CD4-positive, alpha-beta T cell (primary cell): ENCODE measurements at places on chromosomes 11 and 22.

DNA sequence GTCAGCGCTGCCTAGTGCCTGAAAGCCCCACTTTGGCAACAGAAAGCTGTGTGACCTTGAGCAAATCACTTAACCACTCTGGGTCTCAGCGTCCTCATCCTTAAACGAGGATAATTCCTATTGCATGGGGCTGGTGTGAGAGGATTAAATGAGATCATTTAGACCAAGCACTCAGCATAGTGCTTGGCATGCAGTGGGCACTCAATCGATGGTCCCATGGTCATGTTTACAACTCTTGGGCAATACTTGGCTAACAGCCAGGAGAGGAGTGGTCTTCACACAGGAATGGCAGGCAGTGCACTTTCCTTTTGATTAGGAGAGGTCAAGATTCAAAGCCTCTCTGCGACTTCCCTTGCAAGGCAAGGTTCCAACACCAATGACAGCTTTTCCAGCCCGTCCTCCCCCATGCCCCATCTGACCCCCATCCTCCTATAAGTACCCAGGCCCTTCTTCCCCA, 14.1 kb downstream of the TNKS1BP1 start:
- no peak for DNase-seq
- no peak overlapping the region for H3K27ac ChIP-seq
- peaks cover 17% of the 10 kb centered on the region for H3K4me1 ChIP-seq
- no peak overlapping the region for H3K4me3 ChIP-seq

DNA sequence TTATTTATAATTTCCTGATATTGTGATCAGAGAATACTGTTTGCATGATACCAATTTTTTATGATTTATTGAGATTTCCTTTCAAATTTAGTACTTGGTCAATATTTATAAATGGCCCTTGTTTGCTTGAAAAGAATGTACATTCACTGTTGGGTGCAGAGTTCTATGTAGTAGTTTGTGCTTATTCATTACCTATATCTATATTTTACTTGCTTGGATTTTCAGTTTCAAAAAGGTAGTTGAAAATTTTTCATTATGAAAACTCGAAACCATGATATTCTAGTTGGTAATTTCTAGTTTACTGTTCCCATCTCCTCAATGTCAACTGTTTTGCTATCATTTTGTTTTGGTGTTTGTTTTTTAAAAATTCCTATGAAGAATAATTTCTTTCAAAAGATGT, 155.7 kb downstream of the AASDHPPT start:
- H3K36me3 ChIP-seq = no peaks in the 10 kb centered on the region
- H3K27ac ChIP-seq = no peak overlapping the region
- H3K27me3 ChIP-seq = no peaks in the 10 kb centered on the region
- H3K4me1 ChIP-seq = no peaks in the 10 kb centered on the region

- peaks cover 13% of the 10 kb centered on the region for H3K4me1 ChIP-seq
- DNase-seq = no peak
- H3K4me3 ChIP-seq = no peak overlapping the region
Observed at GRCh38 chr22:29031227-29032011, 30.2 kb downstream of the C22orf31 start.

GRCh38 chr11:128498721-128499245, 88.6 kb downstream of the ETS1 start:
- no peak for DNase-seq
- no peaks in the 10 kb centered on the region for H3K27me3 ChIP-seq
- peaks cover 77% of the 10 kb centered on the region for H3K4me1 ChIP-seq
- H3K27ac ChIP-seq = peak overlapping the region; percentile 39
- H3K4me3 ChIP-seq = peak overlapping the region; percentile 41

DNA sequence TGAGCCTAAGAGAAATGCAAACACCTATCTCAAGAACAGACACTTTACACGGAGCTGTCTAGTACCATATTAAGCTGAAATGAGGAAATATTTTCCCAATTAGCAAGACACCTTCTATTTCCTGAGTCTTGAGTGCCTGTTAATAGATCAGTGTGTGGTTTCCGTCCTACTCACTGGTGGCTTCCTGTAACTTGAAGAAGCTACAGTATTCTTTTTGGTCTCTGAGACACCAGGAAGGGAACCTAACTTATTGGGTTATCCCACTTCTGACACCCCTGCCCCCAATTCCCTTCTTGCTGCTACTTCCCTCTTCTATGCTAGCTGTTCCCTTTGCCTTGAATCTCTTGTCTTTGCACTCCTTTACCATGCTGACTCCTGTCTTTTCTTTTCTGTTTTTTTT, 92.7 kb downstream of the FDX1 start:
- H3K4me1 ChIP-seq = peaks cover 6% of the 10 kb centered on the region
- no peaks in the 10 kb centered on the region for H3K36me3 ChIP-seq
- DNase-seq = no peak
- H3K27ac ChIP-seq = no peak overlapping the region
- no peak overlapping the region for H3K4me3 ChIP-seq

DNA sequence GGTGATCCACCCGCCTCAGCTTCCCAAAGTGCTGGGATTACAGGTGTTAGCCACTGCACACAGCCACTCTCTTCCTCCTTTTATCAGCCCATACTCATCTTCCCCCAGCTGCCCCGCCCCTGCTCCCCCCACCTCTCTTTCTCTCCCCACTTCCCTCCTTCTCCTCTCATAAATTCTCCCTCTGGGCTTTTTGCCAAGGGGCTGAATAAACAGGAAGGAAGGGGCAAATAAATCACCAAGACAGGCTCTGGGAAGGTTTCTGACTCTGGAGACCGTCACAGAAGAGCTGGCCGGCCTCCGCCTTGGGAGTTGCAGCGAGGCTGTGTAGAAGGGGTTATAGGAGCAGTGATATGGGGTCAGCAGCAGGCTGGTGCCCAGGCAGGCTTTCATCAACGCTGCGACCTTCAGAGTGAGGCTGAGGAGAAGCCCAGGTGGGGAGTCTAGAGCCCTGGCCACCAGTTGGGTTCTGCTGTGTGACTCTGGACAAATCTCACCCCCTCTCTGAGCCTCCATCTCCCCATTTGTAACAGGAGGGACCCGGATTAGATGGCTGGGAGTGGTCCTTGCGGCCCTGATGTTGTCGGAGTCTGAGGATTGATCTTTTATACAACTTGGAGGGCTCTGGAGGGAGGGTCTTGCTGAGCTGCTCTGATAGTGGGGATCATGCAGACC, 62.6 kb upstream of the RASD2 start:
- H3K27me3 ChIP-seq = peaks cover 7% of the 10 kb centered on the region
- peaks cover 2% of the 10 kb centered on the region for H3K4me1 ChIP-seq
- no peak overlapping the region for H3K4me3 ChIP-seq
- no peak overlapping the region for H3K27ac ChIP-seq
- DNase-seq = no peak

- H3K4me1 ChIP-seq = peaks cover 6% of the 10 kb centered on the region
- DNase-seq = no peak
- no peaks in the 10 kb centered on the region for H3K27me3 ChIP-seq
- no peak overlapping the region for H3K4me3 ChIP-seq
- no peak overlapping the region for H3K27ac ChIP-seq
- no peaks in the 10 kb centered on the region for H3K36me3 ChIP-seq
Observed at GRCh38 chr22:24186352-24186740, 5.1 kb downstream of the SUSD2 start.

DNA sequence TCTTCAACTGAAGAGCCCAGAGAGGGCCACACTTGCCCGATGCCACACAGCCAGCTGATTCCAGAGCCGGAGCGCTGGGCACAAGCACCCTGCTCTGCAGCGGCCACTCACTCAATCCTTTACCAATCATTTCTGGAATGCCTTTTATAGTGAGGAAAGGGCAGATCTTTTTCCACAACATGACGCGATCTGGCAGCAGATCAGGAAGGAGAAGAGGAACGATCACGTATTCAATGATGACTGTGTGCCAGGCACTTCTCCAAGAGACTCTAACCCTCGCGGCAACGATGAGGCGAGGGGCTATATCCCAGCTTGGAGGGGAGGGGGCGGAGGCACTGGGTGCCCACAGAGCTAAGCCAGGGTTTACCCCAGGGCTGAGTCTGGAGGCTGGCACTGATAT, 56.3 kb upstream of the TCF20 start:
- no peaks in the 10 kb centered on the region for H3K27me3 ChIP-seq
- H3K4me3 ChIP-seq = no peak overlapping the region
- DNase-seq = no peak
- no peak overlapping the region for H3K27ac ChIP-seq
- peaks cover 48% of the 10 kb centered on the region for H3K4me1 ChIP-seq
